NCI-H510A (cell line): ENCODE measurements at places on chromosomes 2 and 18.

DNA sequence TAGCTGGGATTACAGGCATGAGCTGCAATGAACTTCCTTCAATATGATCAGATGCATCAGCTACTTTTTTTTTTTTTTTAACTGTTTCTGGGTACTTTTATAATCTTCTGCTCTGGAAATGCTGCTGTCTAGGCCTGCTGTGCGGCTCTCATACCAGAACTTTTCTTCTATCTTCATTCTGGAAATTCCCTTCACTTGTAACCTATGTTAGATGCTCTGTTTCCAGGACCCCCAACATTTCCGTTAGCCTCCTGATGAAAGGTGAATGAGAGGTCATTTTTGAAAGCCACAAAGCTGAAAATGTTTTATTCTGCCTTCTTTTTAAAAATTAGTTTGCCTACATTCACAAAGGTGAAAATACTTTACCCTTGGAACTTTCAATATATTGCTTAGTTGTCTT lies 8.6 kb downstream of the AGFG1 start:
- DNase-seq: no peak

- no peak for DNase-seq
Observed at GRCh38 chr2:10473121-10473756, 25.1 kb upstream of the ODC1 start.

GRCh38 chr2:24576617-24577016 lies 85.6 kb downstream of the NCOA1 start:
- no peak for DNase-seq

- no peak for DNase-seq
Observed at GRCh38 chr18:3345452-3345851, 83.5 kb downstream of the MYL12B start.

DNA sequence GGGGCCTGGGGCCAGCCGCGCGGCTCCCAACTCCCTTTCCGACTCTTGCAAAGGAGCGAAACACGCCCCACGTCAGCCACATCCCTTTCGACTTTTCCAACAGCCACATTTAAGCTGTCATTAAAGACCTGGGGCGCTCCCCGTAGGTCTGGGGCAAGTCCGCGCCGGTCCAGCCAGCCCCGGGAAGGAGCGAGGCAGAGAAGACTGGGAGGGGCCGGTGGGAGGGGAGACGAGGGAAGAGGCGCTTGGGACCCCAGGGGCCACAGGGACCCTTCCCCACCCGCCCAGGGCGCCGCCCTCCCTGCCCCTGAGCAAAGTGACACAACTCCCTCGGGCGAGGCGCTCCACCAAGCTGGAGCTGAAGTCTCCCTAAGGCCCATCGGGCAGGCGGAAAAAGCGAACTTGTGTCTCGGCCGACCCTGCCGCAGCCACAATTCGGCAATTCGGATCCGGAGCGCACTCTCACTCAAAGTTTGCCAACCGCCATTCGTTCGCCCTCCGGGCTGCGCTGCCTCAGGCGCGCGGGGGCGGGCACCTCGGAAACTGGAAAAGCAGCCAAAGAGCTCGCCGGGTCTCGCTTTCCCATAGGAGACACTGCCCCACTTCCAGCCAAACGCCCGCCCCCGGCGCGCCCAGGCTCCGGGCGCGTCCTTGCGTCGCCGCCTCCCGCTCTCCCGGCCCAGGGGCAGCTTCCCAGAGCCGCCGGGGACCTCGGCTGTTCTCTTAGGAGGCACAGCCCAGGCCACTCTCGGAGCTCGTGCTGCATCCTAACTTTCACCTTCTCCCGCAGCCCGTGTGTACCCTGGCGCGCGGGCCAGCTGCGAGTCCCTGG lies 1.1 kb upstream of the KCTD1 start:
- DNase-seq: peak; percentile 12

- DNase-seq: no peak
Observed at GRCh38 chr2:20148426-20148922, 76.5 kb downstream of the SDC1 start.

GRCh38 chr18:75130591-75131328 lies 78.2 kb downstream of the PTGR3 start:
- no peak for DNase-seq

DNA sequence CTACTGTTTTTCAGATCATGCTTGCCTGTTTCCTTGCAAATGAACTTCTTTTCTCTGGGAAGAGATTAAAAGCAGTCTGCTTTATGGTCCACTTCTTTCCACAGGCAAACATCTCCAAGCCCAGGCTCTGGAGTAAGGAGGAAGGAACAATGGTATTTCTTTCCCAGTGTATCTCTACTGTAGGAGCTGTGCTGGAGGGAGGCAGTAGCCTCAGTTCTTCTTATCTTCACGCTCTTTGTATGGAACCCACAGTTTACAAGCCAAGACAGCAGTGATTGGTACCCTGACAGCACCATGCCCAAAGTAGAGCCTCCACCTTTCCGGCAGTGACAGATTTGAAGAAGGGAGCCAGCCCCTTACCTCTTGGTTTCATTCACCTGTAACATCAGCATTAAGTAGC lies 35.2 kb downstream of the SPOPL start:
- DNase-seq: no peak

DNA sequence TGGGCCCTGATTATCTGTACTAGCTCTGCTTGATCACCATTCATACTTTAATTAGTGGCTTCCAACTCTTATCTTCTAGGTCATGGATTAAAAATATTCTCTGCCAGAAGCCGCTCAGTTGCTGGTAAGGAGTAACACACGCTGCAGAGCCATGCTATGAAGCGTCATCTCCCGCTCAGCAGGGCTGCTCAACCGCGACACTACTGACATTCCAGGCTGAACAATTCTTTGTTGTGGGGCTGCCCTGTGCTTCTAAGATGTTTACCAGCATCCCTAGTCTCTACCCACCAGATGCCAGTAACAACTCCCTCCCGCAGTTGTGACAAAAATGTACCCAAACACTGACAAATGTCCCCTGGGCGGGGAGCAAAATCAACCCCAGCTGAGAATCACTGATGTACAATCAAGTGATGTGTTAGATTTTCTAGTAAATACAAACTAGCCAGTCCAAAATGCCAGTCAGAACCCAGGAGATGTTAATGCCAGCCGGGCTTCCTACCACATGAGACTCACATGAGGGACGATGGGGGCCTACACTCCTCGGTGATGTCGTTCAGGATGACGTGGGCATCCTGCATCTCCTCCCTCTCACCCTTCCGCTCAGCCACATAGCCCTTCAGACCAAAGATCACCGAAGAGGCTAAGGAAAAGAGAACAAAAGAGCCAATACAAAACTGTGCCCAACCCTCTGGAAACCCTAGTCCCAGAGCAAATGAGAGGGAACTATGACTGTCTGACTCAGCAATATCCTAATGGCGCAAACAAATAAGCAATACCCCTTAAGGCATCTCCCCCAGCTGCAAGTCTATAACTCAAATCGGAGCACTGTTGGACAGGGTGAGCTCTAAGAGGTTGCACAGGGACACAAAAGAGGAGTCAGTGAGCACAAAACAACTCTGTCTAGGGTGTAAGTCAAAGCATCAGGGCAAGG lies 15.6 kb downstream of the ILKAP start:
- no peak for DNase-seq

- no peak for DNase-seq
Observed at GRCh38 chr2:43111788-43112554, 114.4 kb downstream of the ZFP36L2 start.

- DNase-seq: no peak
Observed at GRCh38 chr2:106191511-106192016, 2.5 kb downstream of the UXS1 start.

DNA sequence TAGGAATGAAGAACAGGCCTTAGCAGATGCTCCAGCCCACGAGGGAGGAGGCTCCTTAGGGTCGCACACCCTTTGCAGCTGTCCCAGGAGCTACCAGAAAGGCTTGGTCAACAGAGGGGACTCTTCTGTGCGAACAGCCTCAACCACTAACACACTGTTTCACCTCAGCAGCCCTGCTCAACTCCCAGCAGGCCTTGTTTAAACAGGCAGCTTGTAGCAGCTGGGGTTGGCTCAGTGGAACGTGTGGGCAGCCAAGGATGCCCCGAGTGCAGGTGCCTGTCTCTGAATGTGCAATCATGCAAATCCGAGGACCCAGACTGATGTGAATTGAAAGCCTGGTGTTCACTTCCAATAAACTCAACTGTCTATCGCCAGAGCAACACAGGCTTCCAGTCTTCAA lies 88.7 kb upstream of the CXCR4 start:
- DNase-seq: peak; percentile 89

GRCh38 chr2:207704078-207704477 lies 7.4 kb upstream of the CCNYL1 start:
- DNase-seq: no peak

- DNase-seq: peak; percentile 42
Observed at GRCh38 chr2:201618744-201619662, 24.3 kb downstream of the TMEM237 start.
